ENCODE measurements at places on chromosomes 13 and 19.

DNA sequence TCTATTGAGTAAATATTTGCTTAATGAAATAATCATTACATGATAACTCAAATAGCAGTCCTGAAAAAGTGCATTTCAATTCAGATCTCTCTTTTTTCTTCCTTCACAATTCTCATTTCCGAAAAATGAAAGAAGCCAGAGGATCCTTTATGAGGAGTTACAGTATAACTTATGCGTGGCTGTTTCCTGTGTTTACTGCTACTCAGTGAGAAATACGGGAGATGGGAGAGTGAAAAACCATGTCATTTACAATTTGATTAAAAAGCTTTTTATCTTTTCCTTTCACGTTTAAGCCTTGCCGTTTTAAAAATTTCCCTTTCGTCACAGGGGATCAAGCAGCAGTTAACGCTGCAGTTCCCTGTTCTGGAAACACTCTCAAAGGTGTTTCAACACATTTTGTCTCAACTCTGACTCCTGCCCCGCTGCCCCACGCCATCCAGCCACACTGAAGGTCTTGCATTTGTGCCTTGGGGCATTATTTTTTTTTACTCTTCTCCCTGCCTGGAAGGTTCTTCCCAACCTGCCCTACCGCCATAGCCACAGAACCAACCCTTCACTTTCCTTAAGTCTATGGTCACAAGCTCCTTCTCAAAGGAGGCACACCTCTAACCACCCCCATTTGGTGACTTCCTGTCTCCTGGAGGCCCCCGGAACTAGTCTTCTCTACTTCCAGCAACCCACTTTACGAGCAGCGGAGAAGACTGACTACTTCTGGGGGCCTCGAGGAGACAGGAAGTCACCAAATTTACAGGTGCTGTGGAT, 17.0 kb downstream of the KL start:
- no peak for DNase-seq

- no peak for DNase-seq
These were observed at the start of gene PRMT1 for GRCh38 chr19:49677231-49677900. Gene PRMT1 (plus strand): TSS chr19:49677271. CDS start chr19:49677281, 10 bp downstream.

- DNase-seq, result no peak
These were observed 17.1 kb downstream of the SHISA7 start for GRCh38 chr19:55426042-55426441.

DNA sequence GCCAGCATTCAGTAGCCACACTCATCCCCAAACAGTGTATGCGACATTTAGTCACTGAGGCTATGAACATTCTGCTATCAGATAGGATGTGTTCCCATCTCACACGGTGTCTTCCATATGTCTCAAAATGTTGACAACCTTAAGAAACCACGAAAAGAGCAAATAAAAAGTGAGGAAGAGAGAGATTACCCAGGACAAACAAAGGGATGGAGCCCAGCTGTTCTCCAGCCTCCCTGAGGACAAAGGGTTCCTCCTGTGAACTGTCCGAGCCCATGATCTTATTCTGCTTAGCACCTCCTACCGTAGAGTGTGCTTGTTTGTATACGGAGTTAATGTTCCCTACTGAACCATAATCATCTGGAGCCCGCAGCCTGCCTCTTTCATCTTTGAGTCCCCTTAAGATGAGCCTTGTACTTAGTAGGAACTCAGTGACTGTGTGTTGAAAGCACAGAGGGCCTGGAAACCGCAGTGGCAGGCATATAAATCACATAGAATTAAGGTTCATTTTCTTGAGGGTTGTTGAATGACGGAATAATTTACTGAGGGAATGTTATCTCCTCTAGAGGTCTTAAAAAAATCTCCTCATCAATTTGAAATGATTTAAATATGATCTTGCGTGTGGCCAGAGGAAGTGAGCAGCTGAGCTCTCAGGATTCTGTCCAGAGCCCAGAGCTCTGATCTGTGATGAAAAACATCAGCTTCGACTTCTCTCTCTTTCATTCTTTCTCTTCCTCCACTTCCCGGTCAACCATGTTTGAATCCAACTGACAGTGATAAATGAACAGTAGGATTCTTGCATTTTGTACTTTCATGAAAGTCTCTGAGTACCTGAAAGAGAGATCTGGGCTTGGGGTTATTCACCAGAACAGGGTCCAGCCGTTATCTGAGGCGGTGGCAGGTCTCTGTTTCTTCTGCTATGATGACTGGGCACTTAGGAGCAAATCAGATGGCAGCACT, 200.5 kb downstream of the KLF5 start:
- DNase-seq, result no peak

DNA sequence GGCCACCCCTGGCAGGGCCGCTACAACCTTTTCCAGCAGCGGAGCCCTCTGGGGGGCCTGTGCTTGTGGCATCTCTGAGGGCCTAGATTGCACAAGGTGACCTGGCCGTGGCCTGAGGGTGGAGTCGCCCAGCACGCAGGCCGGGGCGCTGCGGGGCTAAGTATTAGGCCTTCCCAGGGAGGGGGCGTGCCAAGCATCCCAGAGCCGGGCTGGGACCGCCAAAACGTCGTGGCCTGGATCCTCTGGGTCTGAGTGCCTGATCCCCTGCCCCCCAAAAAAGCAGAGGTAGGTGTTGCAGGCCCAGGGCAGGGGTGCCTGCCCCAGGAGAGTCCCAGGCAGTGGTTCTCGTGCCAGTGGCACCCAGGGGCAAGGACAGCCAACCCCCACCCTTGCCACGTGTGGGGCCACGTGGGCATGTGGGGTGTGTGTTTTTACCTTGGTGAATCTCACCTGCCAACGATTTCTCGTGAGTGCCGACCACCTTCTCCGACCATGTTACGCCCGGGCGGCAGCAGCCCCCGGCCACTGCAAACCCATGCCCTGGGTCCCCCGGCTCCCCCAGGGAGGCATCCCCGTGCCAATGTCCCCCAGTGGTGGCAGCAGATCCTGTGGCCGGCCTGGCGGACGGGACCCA, 12.6 kb upstream of the GNA15 start:
- DNase-seq, result no peak

GRCh38 chr13:71118779-71119364, 748.1 kb downstream of the DACH1 start:
- DNase-seq, result no peak

DNA sequence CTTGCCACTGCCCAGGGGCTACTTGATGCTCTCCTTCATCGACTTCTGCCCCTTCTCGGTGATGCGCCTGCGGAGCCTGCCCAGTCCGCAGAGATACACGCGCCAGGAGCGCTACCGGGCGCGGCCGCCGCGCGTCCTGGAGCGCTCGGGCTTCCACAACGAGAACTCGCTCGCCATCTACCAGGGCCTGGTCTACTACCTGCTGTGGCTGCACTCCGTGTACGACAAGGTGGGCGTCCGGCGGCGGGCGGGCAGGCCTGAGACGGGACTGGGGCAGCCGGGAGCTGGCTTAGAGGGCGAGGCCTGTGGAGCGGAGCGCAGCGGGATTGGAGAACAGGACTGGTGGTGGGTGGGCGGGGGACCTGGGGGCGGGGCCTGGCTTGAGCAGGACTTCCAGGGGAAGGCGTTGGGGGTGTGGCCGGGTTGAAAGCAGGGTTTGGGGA, 12.7 kb upstream of the PSMD8 start:
- DNase-seq, result peak; percentile 35

DNA sequence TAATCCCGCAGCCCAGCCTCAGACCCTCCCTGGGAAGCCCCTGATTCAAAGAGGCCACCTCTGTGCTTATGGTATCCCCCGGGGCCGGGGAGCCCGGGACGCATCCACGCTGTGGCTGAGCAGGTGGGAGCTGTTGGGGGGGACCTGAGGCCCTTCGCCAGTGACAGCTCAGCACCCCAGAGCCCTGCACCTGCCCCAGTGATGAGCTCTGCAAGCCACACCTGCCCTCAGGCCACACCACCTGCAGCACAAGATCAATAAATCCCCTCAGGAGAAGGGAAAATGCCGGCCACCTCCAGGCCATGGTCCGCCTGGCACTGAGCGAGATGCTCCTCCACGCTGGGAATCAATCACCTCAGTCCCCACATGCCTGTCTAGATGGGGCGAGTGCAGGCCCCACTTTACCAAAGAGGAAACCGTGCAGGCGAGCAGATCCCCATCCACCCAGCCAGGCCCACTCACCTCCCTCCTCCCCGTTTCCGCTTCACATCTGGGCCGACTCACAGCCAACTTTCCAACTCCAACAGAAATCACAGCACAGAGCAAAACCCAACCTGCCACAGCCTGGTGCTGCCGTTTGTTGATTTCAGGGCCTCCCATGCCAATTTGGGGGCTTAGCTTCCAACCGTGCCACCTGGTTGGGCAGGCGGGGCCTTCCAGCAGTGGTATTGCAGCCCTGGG, 12.8 kb downstream of the MOB3A start:
- no peak for DNase-seq

DNA sequence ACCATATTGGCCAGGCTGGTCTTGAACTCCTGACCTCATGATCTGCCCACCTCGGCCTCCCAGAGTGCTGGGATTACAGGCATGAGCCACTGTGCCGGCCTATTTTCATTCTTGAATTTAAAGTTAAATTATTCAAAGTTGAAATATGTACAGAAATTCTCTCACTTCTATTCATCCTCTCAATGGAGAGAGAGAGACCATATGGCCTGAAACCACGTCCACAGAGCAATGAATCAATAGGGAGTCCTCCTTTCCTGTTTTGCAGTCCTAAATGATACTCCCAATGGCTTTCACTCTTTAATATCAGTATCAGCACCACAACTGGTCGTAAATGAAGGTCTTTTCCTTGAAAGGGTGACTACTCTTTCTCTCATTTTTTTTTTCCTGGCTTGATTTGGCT, 30.5 kb upstream of the KCTD4 start:
- no peak for DNase-seq

DNA sequence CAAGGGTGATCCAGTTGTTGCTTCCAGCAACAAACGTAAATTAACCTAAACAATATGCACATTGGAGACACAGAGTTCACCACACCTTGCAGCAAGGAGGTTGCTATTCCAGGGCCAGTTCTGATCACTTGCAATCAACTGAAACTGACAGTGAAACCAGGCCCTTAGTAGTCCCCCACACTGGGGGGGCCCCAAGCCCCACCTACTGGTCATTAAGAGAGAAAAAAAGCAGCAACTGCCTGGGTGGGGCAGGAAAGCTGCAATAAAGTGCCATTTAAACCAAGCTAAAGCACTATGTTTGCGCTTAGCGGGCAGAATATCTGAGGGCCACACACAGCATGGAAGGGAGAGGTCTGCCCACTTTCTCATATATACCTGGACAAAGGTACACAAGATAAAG, 51.5 kb downstream of the ATP7B start:
- DNase-seq, result no peak

DNA sequence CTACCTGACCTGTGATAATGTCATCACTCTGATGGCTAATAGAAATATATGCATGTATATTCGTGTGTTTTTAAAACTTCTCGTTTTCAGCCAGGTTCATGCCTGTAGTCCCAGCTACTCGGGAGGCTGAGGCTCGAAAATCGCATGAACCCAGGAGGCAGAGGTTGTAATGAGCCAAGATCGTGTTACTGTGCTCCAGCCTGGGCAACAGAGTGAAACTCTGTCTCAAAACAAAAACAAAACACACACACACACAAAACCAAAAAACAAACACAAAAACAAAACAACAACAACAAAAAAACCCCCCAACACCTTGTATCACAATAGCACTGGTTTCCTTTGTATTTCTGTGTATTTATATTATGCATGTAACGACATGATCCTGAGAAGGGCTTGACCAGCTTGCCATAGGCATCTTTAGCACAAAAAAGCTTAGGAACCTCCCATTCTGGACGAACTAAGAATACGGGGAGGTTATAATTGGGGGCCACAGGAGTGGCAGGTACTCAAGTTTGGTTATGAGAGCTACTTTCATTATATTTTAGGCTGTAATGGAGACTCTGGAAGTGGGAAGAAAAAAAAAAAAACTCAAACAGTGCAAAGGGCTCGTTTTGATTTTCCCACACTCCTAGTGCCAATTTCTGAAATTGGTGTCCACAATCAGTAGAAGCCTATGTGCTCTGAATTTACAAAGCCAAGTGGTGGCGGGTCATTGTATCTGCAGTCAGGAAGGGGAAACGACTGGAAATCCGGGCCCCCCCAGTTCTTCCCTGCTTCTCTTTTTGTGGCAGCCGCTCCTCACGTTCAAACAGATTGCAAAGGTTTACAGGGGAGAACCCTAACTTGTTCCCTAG, 1.2 kb upstream of the ACP7 start:
- DNase-seq, result no peak

- no peak for DNase-seq
These were observed 43.3 kb downstream of the ZNF146 start for GRCh38 chr19:36258028-36258875.

GRCh38 chr19:56939951-56940350, 99.4 kb upstream of the PEG3 start:
- no peak for DNase-seq

DNA sequence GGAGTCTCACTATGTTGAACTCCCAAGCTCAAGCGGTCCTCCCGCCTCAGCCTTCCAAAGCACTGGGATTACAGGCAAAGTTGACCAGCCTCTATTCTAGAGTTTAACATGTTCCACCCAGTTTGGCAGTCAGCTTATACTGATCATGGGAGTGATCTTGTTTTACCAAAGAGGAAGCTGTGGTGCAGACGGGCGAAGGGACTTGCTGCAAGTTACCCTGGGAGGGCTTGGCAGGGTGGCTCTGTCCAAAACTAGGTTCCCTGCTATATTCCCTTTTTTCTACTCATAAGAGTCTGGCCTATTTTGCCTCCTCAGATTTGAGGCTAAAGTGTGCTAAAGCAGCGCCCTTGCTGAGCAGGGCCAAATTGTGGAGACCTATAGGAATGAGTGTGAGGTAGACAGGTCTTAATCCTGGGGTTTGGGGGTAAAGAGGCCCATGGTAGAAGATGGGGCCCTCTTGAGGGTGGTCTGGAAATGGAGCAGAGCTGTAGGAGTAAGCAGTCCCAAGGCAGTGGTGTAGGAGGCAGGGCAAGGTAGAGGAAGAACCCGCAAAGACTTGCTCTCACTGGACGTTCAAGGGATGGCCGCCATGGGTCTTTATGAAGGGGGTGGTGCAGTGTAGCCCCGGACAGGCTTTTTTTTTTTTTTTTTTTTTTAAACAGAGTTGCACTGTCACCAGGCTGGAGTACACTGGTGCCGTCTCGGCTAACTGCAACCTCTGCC, 3.3 kb downstream of the RPS19 start:
- no peak for DNase-seq

GRCh38 chr13:106306748-106307277, 228.6 kb downstream of the EFNB2 start:
- no peak for DNase-seq

- no peak for DNase-seq
These were observed 242.1 kb downstream of the DACH1 start for GRCh38 chr13:71624653-71625600.

DNA sequence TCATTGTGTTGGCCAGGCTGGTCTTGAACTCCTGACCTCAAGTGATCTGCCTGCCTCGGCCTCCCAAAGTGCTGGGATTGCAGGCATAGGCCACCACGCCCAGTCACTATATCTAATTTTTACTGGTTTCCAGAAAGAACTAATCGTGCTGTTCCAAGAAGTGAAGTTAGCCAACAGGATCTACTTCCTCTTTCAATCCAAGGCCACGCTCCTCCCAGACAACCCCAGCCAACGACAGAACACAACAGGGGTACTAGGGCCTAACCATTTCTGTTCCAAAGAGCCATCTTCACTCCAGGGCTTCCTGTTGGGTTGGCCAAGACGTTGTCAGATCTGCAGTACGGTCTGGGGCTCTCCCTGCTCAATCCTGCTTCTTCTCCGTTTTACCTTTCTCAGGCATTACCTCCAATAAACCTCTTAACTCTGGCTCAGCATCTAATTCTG, 7.0 kb upstream of the LSM14A start:
- no peak for DNase-seq

GRCh38 chr19:31890230-31890629, 455.2 kb upstream of the ZNF507 start:
- DNase-seq, result no peak

GRCh38 chr13:38766799-38767198, 79.9 kb downstream of the FREM2 start:
- DNase-seq, result no peak

Data from KG1 (cell line).